Activated T-helper 1 cell treated with anti-CD3 and anti-CD28 coated beads, Interleukin-12 subunit alpha, Interleukin-12 subunit beta, Interleukin-2, Interleukin-4 antibody, amounts not matched to agents 30 ng/mL and 10 ng/mL and 1 ng/mL, durations not matched to agents 14 hours and 24 hours and 36 hours (primary cell): ENCODE measurements at places on chromosomes 6 and 20. TPM values are rescaled to one million over a fixed set of nuclear protein-coding genes. Genes with fewer than 3 reads are reported as not detected.

The SLC17A3 gene
- 0.21 and 0.66 TPM in 2 replicates for total RNA-seq

The SLC52A3 gene
- total RNA-seq: not detected in 2 replicates

The IPCEF1 gene
- 4.2 and 5.1 TPM in 2 replicates for total RNA-seq

The FABP7 gene
- not detected in 2 replicates for total RNA-seq

The HLA-DOB gene
- 4.2 and 4.3 TPM in 2 replicates for total RNA-seq

The PDYN gene
- not detected in 2 replicates for total RNA-seq

The IYD gene
- not detected in 2 replicates for total RNA-seq

The AKAP7 gene
- 3.4 and 3.8 TPM in 2 replicates for total RNA-seq

The OPRM1 gene
- not detected in 2 replicates for total RNA-seq

The COX7A2 gene
- 495 and 497 TPM in 2 replicates for total RNA-seq

The SAMD3 gene
- total RNA-seq: 3.1 and 4.6 TPM in 2 replicates

The SDCBP2 gene
- 2.2 and 2.6 TPM in 2 replicates for total RNA-seq

The HLA-DMB gene
- 2.7 and 2.8 TPM in 2 replicates for total RNA-seq

The HSPA1L gene
- total RNA-seq: 2.2 and 2.9 TPM in 2 replicates

The NMBR gene
- not detected in 2 replicates for total RNA-seq

The CST2 gene
- not detected in 2 replicates for total RNA-seq

The PM20D2 gene
- 14.1 TPM in 2 replicates for total RNA-seq

The PI16 gene
- not detected in 2 replicates for total RNA-seq

The NCOA7 gene
- 56.1 and 59.3 TPM in 2 replicates for total RNA-seq

The C6orf132 gene
- 0.18 and 0.20 TPM in 2 replicates for total RNA-seq

The CST3 gene
- 0.31 and 0.61 TPM in 2 replicates for total RNA-seq

The GGT7 gene
- total RNA-seq: 12.5 and 13.7 TPM in 2 replicates

The SLC22A1 gene
- total RNA-seq: 2.9 and 3.7 TPM in 2 replicates

The NOTCH4 gene
- total RNA-seq: 0.66 and 0.73 TPM in 2 replicates

The HEBP2 gene
- 18.9 and 21.4 TPM in 2 replicates for total RNA-seq

The ELOVL2 gene
- total RNA-seq: not detected in 2 replicates

The GJA1 gene
- total RNA-seq: not detected in 2 replicates

The KCNQ5 gene
- 11.2 and 12.6 TPM in 2 replicates for total RNA-seq

The KHDC1 gene
- total RNA-seq: 4.8 and 6.4 TPM in 2 replicates

The PPP1R10 gene
- total RNA-seq: 124 and 126 TPM in 2 replicates

The RPL10A gene
- 1,580 and 1,584 TPM in 2 replicates for total RNA-seq

The PLCB4 gene
- total RNA-seq: not detected in 2 replicates

The SOBP gene
- 0.15 and 0.16 TPM in 2 replicates for total RNA-seq

The TCP11 gene
- total RNA-seq: not detected in 2 replicates

The NKX2-4 gene
- total RNA-seq: not detected in 2 replicates

The SAPCD1 gene
- 16.7 and 17.0 TPM in 2 replicates for total RNA-seq

The TCFL5 gene
- 5.7 and 5.8 TPM in 2 replicates for total RNA-seq

The BPIFB2 gene
- total RNA-seq: not detected in 2 replicates

The PDRG1 gene
- total RNA-seq: 20.0 and 20.5 TPM in 2 replicates

The ADAM33 gene
- not detected in 2 replicates for total RNA-seq

The TMC2 gene
- total RNA-seq: not detected in 2 replicates

The MAP3K4 gene
- total RNA-seq: 46.3 and 47.0 TPM in 2 replicates

The MAS1 gene
- total RNA-seq: not detected in 2 replicates

The TFAP2A gene
- not detected in 2 replicates for total RNA-seq
